Omental fat pad (tissue), 4 donors: ENCODE measurements at places on chromosomes 2 and 18. TPM values are rescaled to one million over a fixed set of nuclear protein-coding genes. Genes with fewer than 3 reads are reported as not detected.

CABLES1 gene
- total RNA-seq = 31.0 TPM

GRCh38 chr2:195121341-195121740 is 535.7 kb upstream of the SLC39A10 start:
- DNase-seq = no peak

CPS1 gene
- total RNA-seq = 2.3 TPM

DNA sequence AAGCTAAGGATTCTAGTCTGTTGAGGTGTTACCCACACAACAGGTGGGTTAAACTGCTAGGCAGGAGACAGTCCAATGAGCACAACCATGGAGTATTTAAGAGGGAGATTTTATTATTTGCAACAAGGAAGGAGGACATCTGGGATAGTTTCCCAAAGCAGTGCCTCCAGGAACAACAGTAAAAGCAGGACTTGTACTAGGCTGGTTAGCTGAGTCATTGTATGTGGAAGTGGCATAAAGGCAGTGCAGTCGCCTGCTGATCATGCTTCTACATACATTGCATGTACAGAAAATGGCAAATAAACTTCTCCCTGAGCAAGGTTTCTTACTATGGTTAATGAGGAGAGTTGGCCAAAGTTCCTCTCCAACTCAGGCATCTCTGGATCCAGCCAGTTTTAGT is 46.1 kb upstream of the CYTIP start:
- DNase-seq = no peak

DNA sequence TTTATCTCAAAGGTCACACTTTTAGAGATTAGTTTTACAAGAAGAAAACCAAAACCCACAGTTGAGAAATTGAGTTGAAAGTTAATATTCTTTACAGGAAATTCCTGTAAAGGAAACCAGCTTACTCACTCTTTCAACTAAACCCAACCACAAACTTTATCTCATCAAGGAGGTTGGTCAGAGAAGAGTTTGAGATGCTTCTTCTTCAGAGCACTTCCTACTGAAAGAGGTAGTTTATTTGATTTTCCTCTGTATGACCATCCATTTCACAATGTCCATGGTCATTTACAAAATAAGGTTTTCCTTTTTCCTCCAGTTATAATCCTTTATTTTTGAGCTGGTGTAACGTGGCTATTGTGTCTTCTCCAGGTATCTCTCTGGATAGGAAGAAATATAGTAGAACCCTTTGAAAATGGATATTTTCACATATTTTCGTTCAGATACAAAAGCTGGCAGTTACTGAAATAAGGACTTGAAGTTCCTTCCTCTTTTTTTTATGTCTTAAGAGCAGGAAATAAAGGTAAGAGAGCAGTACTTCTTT is 4.5 kb upstream of the IL18RAP start:
- DNase-seq = no peak

TEX44 gene
- total RNA-seq = not detected

DNA sequence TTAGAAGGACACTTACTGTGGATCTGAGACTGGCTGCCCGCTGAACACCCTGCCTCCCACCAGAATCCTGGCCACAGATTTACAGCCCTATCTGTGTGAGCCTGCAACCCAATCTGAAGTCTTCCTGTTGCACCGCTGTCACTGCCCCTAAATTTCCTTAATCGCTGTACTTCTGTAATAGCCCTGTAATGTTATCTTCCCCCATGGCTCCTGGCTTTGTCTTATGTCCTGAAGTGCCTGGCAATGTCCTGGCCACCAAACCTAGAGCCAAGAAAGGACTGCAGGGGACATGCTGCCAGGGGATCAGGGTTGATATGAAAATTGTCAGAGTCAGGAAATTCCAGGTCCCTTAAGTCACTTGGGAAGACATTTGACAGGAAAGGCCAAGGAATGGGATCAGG is 52.7 kb downstream of the FHOD3 start:
- no peak for DNase-seq

DNA sequence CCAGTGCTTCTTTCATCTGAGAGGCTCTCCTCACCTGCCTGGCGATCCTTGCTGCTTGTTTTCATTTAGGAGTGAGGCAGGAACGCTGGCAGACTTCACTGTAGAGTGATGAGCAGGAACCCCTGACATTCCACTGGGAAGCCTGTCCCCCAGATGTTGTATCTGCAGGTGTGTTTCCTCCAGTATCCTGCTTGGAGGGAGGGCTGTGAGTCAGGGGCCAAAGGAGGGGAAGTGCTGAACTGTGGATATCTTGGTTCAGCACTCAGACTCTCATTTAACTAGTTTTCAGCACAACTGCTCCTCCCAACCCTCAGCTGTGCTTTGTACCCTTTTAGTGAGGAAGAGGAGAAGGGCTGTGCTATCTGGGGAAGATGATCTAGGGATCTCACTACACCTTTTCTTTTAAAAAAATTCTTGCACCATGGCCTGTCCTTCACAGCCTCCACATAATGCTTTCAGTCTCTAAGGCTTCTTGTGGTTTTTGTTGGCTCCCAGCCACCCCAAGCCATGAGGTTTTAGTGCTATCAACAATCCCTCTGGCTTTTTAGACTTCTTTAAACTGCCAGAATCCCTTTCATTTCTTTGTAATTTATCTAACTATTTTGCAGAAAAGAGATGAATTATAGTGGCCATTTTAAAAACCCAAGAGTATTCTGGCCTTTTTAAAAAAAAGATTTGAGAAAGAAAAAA is 11.2 kb downstream of the ANKAR start:
- DNase-seq = no peak

- DNase-seq = no peak
These were observed 52.2 kb downstream of the EIF5B start for GRCh38 chr2:99389371-99389770.

KIF5C gene
- total RNA-seq = 0.88 TPM
